Bladder microvascular endothelial cell (primary cell): ENCODE measurements at places on chromosomes 13 and 19. TPM values are rescaled to one million over a fixed set of nuclear protein-coding genes. Genes with fewer than 3 reads are reported as not detected.

The CEACAM8 gene
- total RNA-seq = not detected in 2 replicates

The ICAM1 gene
- total RNA-seq = 28.0 and 138 TPM in 2 replicates

The UNC13A gene
- total RNA-seq = 0.16 and 0.57 TPM in 2 replicates

The MEX3D gene
- 52.5 and 71.4 TPM in 2 replicates for total RNA-seq

The NALCN gene
- total RNA-seq = 0.32 and 9.6 TPM in 2 replicates

The PGLYRP1 gene
- total RNA-seq = not detected in 2 replicates

The SELENOW gene
- 204 and 262 TPM in 2 replicates for total RNA-seq

The EML2 gene
- total RNA-seq = 16.2 and 23.0 TPM in 2 replicates

The PKN1 gene
- total RNA-seq = 209 and 330 TPM in 2 replicates

The IZUMO1 gene
- 0.16 and 0.50 TPM in 2 replicates for total RNA-seq

The CCDC169 gene
- 0.97 and 2.7 TPM in 2 replicates for total RNA-seq

The ATP8A2 gene
- total RNA-seq = under 0.01 and 0.06 TPM in 2 replicates

The HIPK4 gene
- 0.06 TPM in 1 of 2 replicates, not detected in the other for total RNA-seq

The ADPRHL1 gene
- total RNA-seq = 1.1 and 1.3 TPM in 2 replicates

The CD209 gene
- total RNA-seq = not detected in 2 replicates

The ZNF565 gene
- total RNA-seq = 2.4 and 4.8 TPM in 2 replicates

The AMH gene
- 0.49 and 2.3 TPM in 2 replicates for total RNA-seq
